ENCODE measurements at places on chromosomes 16 and 17.

- peak; percentile 16 for DNase-seq
These were observed 50.8 kb upstream of the ENDOV start for GRCh38 chr17:80364091-80364691.

DNA sequence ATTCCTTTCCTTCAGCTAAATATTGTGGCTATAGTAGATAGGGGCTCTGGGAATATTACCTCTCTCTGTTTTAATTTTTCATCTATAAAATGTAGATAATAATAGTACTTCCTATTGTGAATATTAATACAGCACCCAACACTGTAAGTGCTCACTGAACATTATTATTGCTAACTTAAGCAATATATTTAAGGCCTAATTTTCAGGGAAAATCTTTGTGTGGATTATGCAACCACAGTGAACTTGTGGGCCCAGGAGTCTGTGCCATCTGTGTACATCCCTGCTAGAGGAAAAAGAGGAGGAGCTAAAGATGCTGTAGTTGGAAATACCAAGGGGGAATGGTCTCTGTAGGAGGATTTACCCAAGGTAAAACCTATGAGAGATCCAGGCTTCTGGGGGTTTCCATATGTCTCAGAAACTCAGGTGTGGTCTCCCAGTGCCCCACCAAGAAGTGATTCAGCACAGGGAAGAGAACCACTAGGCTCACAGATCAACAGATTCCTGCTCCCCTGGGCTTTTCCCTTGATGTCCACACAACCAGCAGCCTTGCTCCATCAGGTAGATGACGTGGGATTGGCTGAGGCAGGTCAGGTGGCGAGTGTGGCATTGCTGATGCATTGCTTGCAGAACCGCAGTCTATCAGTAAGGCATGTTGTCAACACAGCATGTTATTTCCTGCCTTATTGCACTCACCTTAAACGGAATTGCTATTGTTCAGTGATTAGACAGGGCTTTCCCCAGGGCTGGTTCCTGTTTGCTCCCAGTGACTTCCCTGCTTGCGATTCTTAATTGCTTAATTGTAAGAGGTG is 1.6 kb upstream of the N4BP1 start:
- DNase-seq = no peak

DNA sequence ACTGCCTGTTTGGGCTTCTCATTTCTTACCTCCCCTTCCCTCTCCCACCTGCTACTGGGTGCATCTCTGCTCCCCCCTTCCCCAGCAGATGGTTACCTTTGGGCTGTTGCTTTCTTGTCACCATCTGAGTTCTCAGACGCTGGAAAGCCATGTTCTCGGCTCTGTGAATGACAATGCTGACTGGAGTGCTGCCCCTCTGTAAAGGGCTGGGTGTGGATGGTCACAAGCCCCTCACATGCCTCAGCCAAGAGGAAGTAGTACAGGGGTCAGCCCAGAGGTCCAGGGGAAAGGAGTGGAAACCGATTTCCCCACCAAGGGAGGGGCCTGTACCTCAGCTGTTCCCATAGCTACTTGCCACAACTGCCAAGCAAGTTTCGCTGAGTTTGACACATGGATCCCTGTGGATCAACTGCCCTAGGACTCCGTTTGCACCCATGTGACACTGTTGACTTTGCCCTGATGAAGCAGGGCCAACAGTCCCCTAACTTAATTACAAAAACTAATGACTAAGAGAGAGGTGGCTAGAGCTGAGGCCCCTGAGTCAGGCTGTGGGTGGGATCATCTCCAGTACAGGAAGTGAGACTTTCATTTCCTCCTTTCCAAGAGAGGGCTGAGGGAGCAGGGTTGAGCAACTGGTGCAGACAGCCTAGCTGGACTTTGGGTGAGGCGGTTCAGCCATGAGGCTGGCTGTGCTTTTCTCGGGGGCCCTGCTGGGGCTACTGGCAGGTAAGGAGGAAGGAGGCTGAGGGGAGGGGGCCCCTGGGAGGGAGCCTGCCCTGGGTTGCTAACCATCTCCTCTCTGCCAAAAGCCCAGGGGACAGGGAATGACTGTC is at the start of gene CD68:
Gene CD68, plus strand, starts transcription at position 638 of the 833 bp plus-strand sequence. Its CDS starts 40 bp downstream, at position 678.
- DNase-seq = peak; percentile 88

GRCh38 chr16:27242868-27243590 is 25.5 kb downstream of the NSMCE1 start:
- peak; percentile 87 for DNase-seq

DNA sequence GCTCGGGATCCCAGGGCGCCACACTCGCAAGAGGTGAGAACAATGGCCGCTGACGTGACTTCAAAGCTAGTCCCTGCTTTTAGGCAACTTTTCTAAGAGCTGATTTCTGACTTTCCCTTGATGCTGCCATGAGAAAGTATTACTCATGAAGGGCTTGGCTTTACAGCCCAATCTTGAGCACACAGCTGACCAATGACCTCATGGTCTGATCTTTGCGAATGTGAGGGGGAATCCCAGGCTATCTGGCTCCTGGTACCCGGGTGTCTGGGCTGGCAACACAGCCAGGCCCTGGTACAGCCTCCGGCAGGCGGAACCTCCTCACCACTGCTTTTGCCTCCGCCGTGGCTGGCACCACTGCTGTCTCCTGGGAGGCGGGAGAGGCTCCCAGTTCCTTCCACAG is 17.5 kb downstream of the NDUFAF8 start:
- DNase-seq = no peak

DNA sequence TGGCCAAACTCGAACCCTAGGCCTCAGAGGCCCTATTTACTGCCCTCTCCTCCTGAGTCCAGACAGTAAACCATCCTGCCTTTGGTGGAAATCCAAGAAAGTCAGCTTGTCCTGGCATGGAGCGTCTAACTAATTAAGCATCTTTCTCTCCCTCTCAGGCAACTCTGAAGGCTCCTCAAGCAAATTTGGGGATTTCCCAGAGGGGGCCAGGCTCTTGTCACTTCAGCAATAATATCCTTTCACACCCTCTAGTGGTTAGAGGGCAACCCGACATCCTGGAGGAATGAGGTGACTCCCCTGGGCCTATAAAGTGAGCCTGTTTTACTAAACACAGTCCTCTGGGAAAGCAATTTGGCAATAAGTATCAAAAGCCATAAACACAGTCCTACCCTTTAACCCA is 60.4 kb downstream of the NOG start:
- DNase-seq = peak; percentile 70

DNA sequence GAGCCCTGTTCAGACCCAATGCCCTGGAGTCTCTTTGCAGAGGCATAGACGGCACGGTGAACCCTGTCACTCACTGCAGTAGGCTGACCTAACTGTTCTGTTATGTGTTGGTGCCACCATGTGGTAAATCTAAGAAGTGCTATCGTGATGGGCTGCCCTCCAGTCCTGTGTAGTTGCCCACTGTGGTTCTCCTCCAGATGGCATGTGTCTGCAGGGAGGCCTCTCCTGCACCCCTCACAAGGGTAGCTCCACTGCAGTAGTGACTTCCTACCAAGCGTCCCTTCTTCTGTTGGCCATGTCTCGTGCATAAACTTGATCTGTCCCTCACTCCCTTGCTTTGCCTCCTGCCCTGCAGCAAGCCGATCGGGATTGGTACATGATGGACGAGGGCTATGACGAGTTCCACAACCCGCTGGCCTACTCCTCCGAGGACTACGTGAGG is 5.8 kb downstream of the DHX38 start:
- DNase-seq = peak; percentile 53

GRCh38 chr17:53088481-53088880 is 734.2 kb upstream of the KIF2B start:
- no peak for DNase-seq

DNA sequence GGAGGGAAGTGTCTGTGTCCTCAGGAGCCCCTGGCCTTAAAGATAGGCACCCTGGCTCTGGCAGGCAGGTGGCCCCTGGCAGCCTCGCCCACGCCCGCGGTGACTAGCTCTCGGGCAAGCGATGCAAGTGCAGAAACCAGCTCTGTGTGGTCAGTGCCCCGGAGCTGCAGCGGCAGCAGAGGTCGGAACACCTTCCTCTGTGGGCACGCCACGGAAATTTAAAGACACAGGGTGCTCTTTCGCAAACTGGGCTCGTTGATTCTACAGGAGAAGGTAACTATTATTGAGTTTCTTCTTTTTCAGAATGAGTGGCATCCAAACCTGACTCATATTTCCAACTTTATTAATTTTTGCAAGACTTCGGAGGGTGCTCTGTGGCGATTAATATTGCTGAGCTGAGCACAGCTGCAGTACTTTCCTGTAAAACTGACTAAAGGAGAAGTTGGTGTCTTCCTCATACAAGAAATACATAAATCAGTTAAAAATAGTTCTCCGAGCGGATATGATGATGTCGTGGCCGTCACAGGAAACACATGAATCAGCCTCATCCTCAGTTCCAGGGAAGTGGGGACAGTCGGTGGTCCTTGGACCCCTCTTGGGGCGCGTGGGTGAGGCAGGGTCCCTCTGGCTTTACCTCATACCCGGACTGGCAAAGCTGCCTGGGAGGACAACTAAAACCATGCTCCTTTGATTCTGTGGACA is 120.2 kb downstream of the METRNL start:
- peak; percentile 43 for DNase-seq

- DNase-seq = peak; percentile 70
These were observed 71.5 kb downstream of the RAP1GAP2 start for GRCh38 chr17:2867441-2868424.

- DNase-seq = no peak
These were observed 4.9 kb downstream of the OR4D1 start for GRCh38 chr17:58153046-58153445.

GRCh38 chr17:66987059-66987616 is 22.6 kb downstream of the CACNG4 start:
- no peak for DNase-seq

DNA sequence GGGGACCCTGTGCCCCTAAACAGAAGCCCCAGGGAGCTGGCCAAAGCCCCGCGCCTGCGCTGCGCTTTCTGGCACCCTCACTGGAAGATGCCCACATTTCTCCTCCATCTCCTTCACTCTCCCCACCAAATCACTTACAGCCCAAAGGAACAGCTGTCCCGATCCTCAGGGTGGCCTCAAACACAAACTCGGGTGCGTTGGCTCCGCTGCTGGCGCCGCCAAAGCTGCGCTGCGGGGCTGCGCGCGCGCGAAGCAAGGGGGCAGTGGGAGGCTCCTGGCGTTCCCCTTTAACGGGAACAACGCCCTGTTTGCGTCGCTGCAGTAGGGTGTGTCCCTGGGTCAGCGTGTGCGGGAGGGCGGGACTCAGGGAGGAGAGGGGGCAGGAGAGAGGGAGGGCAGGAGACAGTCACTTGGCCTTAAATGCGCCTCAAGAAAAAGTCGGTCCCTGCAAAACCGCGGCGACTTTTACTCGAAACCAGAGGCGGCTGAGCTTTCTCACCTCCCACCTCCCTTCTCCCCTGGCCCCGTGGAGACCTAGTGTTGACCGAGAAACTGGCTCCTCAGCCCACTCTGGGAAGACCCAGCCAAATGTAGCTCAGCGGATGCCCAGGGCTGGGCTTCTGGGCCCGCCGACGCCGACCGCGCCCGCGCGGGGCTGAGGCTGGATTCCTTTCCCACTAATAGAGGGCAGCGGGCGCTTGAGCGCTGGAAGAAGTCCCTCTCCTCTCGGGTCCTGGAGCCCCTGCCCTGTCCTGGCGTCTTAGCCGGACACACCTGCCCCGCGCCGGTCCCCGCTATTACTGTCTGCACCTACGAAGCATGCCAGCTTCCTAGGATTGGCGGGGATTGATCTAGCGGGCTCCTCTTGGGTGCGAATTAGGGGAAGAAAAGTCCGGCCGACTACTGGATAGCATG is 2.6 kb downstream of the PMP22 start:
- DNase-seq = peak; percentile 93

- no peak for DNase-seq
These were observed 16.2 kb downstream of the GPRC5B start for GRCh38 chr16:19868421-19868820.

DNA sequence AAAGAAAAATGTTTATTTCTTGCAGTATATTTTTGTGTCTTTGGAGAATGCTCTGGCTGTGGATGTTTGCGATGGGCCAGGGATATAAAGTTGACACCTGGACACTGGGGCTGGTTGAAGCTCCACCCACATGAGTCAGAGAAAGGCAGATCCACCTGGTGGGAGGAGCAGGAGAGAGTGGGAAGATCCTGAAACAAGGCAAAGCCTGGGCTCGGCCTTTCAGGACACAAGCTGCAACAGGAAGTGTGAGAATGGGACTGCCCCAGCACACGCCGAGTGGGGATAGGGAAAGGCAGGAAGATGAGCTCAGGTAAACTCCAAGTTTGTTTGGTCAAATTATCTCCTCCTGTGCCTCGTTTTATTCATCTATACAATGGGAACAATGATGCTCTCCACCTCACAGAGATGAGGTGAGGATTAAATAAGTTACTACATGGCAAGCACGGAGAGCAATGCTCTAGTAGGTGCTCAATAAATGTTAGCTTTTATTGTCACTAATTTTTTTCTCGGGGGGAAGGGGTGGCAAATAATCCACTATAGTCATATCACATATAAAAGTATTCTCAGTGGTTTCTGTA is 21.4 kb upstream of the PITPNM3 start:
- DNase-seq = no peak

DNA sequence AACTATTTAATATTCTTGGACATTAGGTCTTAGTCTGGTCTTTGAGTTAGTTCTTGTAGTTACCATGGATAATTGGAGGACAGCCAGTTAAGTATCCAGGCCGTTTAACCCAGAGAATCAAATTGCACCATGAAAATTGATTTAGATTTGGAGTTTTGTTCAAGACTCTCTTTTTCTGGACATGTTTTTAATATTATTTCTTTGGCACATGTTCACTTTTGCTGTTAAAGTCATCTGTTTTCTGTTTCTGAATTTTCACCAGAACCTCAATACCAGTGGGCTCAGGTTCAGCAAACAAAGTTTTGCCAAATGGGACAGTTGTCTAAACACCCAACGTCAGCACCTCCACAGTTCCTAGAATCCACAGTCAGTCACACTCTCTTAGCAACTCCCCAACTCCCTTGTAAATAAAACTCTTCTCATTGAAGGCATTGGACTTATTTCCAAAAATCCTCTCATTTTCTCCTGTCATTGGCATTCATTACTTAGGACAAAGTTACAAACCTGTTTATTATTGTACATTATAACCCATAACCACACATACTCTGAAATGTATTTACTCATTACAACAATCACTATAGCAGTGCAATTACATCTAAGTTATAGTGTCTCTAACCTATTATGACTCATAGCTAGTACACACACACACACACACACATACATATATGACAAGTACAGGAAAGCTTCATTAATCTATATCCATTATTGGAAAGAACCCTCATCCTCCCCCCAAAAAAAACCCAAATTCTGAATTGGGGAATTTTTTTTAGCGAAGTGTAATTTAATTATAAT is 33.5 kb upstream of the DNAH9 start:
- DNase-seq = no peak

- no peak for DNase-seq
These were observed 21.8 kb downstream of the AXIN1 start for GRCh38 chr16:330741-331140.

DNA sequence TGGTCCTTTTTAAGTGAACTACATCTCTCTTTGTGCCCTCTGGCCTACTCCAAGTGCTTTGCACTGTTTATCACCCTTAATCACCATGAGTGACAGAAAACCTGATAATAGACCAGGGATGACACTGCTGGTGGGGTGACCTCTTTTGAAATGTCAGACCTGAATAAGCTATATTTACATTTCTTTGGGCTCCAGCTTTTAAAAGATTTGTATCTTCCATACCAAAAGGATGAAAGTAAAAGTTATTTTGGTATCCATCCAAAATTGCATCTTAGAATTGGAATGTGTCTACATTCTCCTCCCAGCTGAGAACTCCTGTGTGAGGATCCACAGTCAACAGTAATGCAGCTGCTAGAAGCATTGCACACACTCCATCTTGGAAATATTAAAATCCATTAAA is 370.0 kb downstream of the CDH11 start:
- peak; percentile 95 for DNase-seq

GRCh38 chr17:73141411-73141810 is 23.4 kb upstream of the SSTR2 start:
- DNase-seq = no peak

- peak; percentile 16 for DNase-seq
These were observed 273.0 kb downstream of the CEP112 start for GRCh38 chr17:65918916-65919315.
